ENCODE measurements at places on chromosomes 16 and 17. TPM values are rescaled to one million over a fixed set of nuclear protein-coding genes. Genes with fewer than 3 reads are reported as not detected.
A peak's percentile ranks its signal among the peaks of the same experiment; 100 is the strongest.

DNA sequence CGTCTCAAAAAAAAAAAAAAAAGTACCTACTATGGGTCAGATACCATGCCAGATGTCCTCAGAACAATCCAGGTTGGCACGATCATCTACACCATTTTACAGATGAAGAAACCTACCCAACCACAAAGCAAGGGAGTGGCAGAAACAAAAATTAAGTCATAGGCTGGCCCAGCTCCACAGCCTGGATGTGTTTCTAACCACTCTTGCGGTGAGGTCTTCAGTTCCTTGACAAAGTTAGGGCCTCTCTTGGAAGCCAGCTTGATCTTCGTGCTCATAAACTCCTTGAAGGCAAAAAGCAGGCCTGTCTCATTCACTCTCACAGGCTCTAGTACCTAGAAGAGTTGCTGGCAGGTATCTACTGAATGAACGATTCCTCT lies 6.2 kb downstream of the GGA2 start:
- peak; percentile 91 for DNase-seq

GRCh38 chr16:50678531-50678930 lies 2.6 kb downstream of the SNX20 start:
- DNase-seq, result no peak

GRCh38 chr16:88581033-88581432 lies 10.8 kb downstream of the ZC3H18 start:
- DNase-seq, result no peak

GRCh38 chr16:11685844-11686618 lies 17.8 kb downstream of the SNN start:
- DNase-seq, result no peak

DNA sequence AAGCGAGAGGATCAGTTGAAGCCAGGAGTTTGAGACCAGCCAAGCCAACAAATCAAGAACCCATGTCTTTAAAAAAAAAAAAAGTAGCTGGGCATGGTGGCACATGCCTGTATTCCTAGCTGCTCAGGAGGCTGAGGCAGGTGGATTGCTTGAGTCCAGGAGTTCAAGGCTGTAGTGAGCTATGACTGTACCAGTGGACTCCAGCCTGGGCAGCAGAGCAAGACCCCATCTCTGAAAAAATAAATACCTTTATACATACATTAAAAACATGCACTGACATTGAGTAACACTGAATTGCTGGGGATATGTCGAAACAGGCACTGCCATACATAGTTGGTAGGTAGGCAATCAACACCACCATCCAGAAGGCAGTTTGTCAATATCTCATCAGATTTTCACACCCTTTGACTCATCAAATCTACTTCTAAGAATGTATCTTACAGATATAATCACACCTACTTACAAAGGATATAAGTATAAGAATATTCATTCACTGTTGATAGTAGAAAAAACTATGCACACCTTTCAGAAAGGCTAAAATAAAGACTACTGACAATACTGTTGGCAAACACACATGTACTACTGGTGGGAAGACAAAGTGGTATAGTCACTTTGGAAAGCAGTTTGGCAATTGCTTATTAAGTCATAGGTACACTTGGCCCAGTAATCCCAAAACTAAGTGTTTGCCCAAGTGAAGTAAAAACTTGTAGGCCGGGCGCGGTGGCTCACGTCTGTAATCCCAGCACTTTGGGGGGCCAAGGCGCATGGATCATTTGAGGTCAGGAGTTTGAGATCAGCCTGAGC lies 6.4 kb upstream of the CEP20 start:
- DNase-seq, result no peak

GRCh38 chr17:83153681-83154310 lies 74.4 kb downstream of the METRNL start:
- DNase-seq, result no peak

DNA sequence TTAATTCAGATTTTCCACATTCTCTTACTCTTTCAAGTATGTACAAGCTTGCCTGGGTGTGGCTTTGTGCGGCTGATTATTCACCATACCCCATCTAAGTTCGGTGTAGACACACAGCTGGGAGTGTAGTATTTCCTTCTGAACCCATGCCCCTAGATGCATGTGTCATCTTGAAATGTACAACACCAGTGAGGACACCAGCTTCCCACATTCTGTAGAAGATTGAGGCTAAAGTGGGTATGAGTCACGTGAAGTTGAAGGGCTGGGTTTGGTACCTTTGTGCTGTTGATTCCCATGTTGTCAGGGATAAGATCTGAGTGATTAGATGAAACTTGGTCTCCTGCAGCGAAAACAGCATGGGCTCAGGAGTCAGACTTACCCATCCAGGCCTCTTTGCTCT lies 14.6 kb upstream of the DHX8 start:
- DNase-seq, result peak; percentile 99

DNA sequence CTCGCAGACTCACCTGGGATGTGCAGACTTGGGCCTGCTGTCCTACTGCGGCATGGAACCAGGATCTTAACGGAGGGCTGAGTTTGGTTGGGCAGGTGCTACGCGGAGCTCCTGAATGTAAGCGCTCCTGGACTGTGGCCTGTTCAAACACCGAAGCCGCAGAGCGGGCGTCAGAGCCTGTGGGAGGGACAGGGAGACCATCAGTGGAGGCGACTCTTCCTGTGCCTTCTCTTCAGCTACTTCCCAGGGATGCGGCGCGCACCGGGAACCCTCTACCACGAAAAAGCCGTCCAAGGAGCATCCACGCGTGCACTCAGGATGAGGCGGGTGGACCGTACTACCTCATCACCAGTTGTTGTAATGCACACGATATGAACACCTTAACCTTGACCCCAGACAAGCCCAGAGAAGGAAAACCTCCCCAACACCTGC lies 2.0 kb downstream of the USP36 start:
- DNase-seq, result no peak

GRCh38 chr16:66919569-66920298 lies 1.0 kb upstream of the CDH16 start:
- DNase-seq, result no peak

DNA sequence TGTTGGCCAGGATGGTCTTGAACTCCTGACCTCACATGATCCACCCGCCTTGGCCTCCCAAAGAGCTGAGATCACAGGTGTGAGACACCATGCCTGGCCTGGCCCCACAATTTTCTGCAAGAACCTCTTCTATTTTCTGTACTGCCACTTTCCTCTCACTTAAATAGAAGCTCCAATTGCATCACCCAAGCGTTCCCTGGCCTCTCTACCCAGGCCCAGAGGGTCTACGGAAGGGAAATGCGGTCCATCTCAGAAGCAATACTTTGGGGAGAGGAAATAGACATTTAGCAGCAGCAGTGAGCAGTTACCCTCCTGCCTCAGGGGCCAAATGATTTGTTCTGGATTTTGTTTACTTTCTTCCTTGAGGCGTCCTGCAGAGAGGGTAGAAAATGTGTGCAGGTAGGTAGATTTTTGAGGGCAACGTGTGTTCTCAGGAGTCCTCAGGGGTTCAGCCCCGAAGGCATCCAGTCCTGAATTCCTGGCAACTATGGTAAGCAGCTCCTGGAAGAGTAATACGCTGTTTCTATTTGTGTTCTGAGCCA lies 11.0 kb downstream of the SLC6A4 start:
- no peak for DNase-seq

GRCh38 chr16:80938004-80938878 lies 68.4 kb downstream of the CMC2 start:
- DNase-seq, result peak; percentile 60

GRCh38 chr17:59619035-59619297 lies 729 bp upstream of the CLTC start:
- no peak for DNase-seq

DNA sequence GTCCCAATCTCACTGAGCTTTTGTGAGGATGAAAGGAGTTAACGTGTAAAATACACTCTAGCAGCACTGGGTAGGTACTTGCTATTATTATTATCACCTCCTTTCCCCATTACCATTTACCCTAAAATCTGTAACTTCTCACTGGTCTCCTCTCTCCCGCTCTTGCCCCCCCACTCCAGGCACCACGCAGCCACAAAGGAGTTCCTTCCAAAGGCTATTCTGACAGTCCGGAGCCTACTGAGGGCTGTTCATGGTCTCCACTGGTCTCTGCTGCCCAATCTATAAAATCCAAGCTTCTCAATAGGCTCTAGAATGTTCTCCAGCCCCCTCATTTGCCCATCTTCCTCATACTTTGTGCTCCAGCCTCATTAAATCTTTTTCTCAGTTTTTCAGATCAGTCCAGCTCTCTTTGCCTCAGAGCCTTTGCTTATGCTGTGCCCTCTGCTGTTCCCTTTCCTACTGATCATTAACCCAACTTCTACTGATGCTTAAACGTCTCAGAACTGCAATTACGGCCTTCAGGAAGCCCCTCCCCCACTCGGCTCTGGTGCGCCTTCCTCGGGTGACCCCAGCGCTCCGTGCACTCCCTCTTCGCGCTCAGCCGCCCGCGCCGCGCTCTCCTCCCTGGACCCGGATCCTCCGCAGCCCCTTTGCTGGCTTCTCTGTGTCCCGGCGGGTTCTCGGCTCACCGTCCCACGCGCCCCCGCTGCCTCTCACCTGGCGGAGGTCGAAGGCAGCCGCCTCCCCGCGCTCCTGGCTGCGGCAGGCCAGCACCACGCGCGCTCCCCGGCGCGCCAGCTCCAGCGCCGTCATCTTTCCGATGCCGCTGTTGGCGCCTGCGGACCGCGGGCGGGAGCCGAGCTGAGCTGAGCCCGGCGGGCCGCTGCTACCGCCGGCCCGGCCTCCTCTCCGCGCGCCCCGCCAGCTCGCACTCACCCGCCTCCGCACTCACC lies 737 bp downstream of the DHRS13 start:
- peak; percentile 31 for DNase-seq

- peak; percentile 32 for DNase-seq
Observed at GRCh38 chr16:2884041-2884451, 1.0 kb downstream of the FLYWCH2 start.

DNA sequence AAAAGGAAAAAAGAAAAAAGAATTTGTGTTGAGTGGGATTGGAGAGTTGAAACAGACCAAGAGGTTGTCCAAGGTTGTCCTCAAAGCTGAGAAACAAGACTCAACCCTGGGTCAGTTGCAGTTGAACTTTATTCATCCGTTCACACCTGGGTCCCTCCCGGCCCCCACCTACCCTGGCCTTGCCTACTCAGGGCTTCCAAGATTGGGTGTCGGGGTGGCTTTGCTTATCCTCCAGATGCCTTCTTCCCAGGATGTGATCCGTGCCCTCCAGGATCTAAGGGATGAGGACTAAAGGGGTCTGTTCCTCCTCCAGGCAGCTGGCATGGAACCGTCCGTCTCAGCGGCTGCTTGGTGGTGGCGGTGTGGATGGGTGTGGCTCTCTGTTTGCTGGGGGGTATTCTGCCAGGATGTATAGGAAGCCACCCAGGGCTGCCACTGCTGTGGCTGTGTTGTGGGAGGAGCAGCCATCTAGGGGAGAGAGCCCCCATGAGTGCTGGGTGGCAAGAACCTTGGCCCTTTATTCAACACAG lies 10.3 kb upstream of the NAGPA start:
- no peak for DNase-seq

GRCh38 chr17:47229535-47230443 lies 20.6 kb downstream of the MYL4 start:
- peak; percentile 89 for DNase-seq

DNA sequence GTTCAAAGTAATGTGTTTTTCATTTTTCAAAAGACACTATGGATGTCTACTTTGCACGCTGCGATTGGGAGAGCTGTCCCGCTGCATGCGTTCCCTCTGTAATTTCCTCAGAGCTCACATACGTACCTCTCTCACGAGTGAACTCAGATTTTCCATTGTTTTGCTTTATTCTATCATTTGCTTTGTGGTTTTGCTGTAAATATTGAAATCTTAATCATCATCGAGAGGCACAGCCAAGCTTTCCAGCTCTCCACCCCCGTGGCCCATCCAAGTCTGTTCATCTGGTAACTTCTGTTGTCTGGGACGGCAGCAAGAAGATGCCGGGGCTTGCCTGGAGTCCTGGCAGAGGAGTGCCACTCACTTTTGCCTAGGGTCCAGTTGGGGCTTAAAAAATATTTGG lies 21.1 kb downstream of the TMC6 start:
- no peak for DNase-seq

DNA sequence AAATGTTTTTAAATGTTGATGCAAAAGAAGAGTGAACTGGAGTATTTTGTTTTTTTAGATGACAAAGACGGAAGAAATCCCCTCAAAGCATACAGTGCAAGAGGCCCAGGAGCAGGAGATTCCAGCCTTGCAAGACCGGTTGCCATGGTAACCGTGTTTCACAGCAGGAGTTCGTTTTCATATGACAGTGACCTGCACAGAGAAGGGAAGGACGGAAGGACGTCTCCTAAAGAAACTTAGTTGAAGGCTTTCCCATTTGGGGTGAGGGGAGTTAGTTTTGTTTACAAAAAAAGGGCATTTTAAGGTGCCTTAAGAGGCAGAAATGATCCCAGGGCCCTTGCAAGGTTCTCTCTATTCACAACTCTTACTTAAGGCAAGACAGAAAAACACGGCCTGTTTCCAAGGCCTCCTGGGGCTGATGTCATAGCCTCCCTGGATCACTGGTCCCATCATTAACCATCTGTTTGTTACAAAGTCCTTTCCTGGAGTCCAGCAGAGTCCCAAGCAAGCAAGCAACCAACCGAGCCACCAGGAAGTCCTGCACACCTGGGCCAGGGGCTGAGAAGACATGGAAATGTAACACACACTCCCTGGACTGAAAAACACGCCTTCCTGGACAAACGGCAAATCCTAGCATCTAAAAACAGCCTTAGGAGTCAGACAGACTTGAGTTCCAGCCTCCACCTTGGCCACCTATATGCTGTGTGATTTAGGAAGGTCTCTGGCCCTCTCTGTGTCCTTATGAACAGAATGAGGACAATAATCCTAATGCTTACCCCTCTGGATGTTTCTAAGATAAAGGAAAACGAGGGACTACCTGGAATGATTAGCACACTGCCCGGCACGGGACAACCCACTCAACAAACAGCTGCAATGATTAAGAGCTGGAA lies 30.3 kb upstream of the RPH3AL start:
- no peak for DNase-seq

DNA sequence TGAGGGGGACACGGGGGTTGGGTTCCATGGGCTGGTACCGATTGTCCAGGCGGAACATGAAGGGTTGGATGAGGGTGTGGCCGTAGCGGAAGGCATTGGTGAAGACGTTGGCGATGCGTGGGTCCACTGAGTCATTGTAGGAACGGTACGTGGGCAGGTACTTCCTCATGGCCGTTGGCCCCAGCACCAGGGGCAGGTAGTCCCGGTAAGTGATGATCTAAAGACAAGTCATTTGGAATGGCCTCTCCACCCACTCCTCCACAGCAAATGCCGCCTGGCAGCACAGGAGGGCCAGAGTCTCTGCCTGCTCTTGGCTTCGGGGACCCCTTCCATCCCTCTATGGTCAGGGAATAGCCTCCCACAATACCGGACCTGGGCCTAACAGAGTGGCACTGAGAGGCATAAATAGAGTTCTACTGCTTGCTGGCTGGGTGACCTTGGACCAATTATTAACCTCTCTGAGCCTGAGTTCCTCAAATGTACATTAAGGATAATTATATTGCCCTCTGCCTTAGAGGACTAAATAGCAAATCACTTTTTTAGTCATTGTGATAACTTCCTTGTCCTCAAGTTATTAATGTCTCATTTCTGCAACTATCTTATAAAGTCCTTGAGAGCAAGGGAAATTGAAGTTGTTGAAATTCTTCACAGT lies 7.2 kb downstream of the MPO start:
- no peak for DNase-seq

- DNase-seq, result no peak
Observed at GRCh38 chr16:53053967-53054669, 673 bp upstream of the CHD9 start.

Gene TNP2
- total RNA-seq, result not detected

Gene EFNB3
- total RNA-seq, result 1.5 TPM

Gene DRC7
- not detected for total RNA-seq

Gene KRT12
- not detected for total RNA-seq

Gene CNTD1
- not detected for total RNA-seq

Gene FAM171A2
- total RNA-seq, result 89.5 TPM

Gene GPR139
- not detected for total RNA-seq

Gene TBC1D3E
- total RNA-seq, result not detected

Gene MEOX1
- total RNA-seq, result 0.47 TPM

Gene SECTM1
- 65.8 TPM for total RNA-seq

Gene TP53TG3B
- total RNA-seq, result not detected
